Thyroid gland (tissue), 4 donors: ENCODE measurements at places on chromosomes 3 and 15. TPM values are rescaled to one million over a fixed set of nuclear protein-coding genes. Genes with fewer than 3 reads are reported as not detected.

DNA sequence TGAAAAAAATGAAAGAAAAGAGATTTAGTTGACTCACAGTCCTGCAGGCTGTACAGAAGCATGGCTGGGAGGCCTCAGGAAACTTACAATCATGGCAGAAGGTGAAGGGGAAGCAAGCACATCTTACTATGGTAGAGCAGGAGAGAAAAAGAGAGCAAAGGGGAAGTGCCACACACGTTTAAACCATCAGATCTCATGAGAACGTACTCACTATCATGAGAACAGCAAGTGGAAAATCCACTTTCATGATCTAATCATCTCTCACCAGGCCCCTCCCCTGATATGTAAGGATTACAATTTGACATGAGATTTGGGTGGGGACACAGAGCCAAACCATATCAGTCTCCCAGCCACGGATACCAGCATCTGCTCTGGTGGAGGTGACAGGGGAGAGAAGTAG, 50.8 kb upstream of the CPOX start:
- DNase-seq: no peak

DNA sequence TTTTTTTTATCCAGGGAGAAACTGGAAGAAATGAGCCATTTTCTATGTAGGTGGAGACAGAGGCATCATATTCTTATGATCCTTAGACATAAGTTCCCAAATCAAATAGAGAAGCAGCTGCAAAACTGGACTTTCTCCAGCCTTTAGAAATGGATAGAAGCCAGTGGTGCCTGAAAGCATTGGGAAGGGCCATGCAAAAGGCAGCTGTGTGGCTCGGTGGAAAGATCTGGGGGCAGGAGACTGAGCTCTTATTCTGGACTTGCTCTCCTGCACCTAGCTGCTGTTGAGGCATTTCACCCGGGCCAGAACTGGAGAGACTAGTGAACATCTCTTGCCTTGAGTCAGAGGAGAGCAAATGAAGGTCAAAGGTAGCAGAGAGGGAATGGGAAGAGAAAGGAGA, 73.1 kb downstream of the TFG start:
- peak; percentile 24 for DNase-seq

DNA sequence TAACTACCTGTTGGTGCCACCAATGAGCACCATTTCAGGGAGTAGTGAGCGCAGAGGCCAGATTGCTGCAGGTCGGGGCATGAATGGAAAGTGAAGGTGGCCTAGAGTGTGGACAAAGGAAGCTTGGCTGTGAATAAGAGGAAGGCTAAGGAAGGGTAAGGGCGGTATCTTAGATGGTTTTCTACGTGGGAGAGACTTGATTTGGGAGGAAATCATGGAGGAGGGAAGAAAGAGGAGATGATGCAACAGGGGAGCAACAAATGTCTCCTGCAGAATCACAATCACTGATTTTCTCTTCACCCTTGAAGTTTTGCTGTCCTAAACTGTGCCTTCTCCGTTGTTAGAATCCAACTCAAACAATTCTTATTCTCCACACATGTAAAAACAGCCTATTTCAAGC, 21.8 kb downstream of the NME9 start:
- DNase-seq: no peak

PLSCR1 gene
- total RNA-seq: 103 TPM

CCDC39 gene
- total RNA-seq: not detected
